ENCODE measurements at places on chromosomes 11 and 22. TPM values are rescaled to one million over a fixed set of nuclear protein-coding genes. Genes with fewer than 3 reads are reported as not detected.
A peak's percentile ranks its signal among the peaks of the same experiment; 100 is the strongest.

Gene PHRF1
- polyA plus RNA-seq: 20.6 TPM

- peak; percentile 69 for DNase-seq
These were observed 40.5 kb downstream of the OR10A6 start for GRCh38 chr11:7890417-7891172.

DNA sequence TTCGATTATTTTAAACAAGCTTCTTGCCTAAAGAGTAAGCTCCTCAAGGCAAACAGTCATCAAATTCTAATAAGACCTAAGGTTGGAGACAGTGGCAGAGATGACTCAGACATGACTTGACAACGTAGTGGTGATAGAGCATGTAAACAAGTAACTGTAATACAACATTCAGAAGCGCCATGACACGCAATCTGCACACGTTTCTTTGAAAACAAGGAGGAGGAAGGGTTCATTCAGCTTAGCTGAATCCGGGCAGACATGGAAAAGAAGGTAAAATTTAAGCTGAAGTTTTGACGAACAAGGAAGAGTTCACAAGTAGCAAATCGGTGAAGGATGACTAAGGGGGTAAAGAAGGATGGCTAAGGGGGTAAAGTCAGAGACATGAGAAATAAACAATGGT is 152.4 kb upstream of the ZC3H12C start:
- DNase-seq: no peak

GRCh38 chr11:59173080-59173963 is 1.4 kb downstream of the DTX4 start:
- DNase-seq: peak; percentile 62

Gene OR4B1
- polyA plus RNA-seq: not detected

Gene TRIM29
- polyA plus RNA-seq: 1.8 TPM

DNA sequence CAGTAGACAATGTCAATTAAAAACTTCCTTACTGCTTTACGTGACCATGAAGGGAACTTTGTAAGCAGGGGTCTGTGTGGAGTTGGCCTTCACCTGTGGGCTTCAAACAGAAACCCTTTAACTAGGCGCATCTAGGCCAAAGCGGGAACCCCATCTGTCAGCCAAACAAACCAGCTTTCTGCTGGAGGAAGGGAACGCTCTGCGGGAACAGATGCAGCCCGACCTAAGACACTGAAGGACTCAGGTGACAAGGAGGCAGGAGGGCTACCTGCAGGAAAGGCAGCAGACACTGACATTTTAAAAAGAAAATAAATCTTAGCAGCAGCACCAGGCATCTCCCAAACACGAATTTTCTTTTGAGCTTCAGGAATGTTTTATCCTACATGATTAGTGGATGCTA is 78.4 kb downstream of the CADM1 start:
- DNase-seq: no peak

Gene FCHSD2
- polyA plus RNA-seq: 48.4 TPM

GRCh38 chr11:69088676-69089146 is 40.0 kb downstream of the TPCN2 start:
- peak; percentile 81 for DNase-seq

- DNase-seq: peak; percentile 88
These were observed 468.0 kb downstream of the OPCML start for GRCh38 chr11:133064152-133064877.

Gene JRKL
- polyA plus RNA-seq: 24.9 TPM

Gene DRD4
- 1.1 TPM for polyA plus RNA-seq

DNA sequence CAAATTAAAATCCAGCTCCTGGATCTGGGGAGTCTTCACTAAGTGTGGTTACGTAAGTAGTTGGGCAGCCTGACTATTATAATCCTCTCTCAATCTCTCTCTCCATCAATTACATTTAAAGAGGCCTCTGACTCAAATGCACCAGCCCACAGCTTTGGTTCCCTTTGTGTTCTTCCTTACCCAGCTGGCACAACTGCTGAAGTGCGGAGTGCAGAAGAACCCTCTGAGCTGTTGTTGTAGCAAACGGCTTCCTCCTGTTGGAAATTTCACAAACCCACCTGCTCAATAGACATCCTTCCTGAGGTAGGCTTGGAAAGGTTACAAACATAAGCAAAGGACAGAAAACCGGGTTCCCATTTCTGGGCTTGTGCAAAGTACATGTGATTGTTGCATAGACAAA is 17.0 kb upstream of the SORL1 start:
- no peak for DNase-seq

Gene RASD2
- polyA plus RNA-seq: 1.5 TPM

GRCh38 chr11:11284481-11284880 is 68.6 kb downstream of the CSNK2A3 start:
- peak; percentile 17 for DNase-seq

Gene CARD16
- 0.70 TPM for polyA plus RNA-seq

- DNase-seq: no peak
These were observed 186.8 kb downstream of the ETS1 start for GRCh38 chr11:128400382-128401203.

Gene BACE1-AS
- polyA plus RNA-seq: 29.2 TPM

GRCh38 chr11:43923406-43924111 is 18.9 kb upstream of the C11orf96 start:
- DNase-seq: peak; percentile 61

DNA sequence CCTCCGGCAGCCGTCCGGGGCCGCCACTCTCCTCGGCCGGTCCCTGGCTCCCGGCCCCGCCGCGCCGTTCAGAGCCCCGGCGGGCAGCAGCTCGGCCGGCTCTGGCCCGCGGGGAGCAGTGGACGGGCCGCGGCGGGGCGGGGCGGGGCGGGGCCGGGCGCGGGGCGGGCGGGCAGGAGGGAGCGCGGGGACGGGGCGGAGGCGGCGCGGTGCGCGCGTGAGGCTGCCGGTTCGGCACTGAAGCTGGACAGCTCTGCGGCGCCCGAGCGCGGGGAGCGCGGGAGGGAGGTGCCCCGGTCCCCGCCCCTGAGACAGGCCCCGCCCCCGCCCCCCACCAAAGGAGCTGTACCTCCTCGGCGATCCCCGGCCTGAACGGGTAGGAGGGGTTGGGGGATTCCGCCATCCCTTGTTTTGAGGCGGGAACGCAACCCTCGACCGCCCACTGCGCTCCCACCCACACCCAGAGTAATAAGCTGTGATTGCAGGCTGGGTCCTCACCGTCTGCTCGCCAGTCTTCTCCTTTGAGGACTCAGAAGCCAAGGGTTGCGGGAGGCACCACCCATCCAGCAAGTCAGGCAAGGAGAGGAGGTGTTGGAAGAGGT is at the start of gene DRD2:
TSS of gene DRD2 (minus strand) at position 239 of the 602 bp plus-strand sequence. CDS start 50,747 bp downstream, outside the sequence.
- DNase-seq: no peak

Gene KRTAP5-1
- 0.35 TPM for polyA plus RNA-seq

DNA sequence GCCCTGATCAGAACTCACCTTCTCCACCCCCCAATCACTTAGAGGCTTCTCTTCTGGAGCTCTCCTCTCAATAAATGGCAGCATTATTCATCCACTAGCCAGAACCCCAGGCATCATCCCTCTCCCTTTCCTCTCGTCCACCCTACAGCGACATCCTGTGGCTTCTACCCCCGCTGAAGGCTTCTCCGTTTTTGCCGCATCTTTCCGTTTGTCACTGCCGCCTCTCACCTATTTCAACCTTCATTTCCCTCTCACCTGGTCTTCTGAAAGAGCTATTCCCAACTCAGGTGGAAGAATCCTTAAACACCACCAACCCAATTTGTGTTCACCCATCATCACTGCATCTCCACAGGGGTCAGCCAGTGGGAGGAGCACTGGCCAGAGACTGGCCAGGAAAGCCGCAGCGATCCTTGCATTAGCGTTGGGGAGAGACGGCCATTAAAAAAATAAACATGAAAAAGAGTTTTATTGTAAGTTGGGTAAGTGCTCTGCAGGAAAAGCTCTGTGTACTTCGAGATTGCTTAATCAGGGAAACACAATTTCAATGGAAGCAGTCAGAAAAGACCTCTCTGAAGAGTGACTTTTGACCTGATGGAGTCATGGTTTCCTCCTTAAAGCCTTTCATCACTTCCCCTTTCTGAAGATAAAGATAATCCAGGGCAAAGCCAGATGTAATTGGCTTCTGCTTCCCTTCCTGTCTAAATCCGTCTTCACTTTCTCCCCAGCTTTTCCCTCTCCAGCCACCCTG is 36.7 kb downstream of the SPATA19 start:
- DNase-seq: no peak

GRCh38 chr11:8297781-8298440 is 34.2 kb upstream of the LMO1 start:
- no peak for DNase-seq

DNA sequence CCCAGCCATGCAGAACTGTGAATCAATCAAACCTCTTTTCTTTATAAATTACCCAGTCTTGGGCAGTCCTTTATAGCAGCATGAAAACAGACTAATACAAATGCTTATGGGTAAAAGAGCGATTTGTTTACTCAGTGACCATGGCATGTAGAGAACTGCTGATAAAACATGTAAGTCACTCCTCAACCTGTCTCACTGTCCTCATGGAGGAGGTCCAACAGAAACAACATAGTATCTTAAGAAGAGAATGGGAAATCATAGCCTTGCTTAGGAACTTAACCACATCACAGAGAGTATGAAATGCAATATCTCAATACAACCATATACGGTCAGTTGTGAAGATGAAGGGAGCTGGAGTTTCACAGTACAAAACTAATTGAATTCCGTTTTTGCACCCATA is 1734.0 kb upstream of the RAG2 start:
- DNase-seq: no peak

Gene SPTBN2
- 51.5 TPM for polyA plus RNA-seq

Gene SMDT1
- 90.7 TPM for polyA plus RNA-seq

GRCh38 chr11:59813364-59813763 is 2.8 kb upstream of the MRPL16 start:
- DNase-seq: no peak

Gene HORMAD2
- polyA plus RNA-seq: not detected

Gene ANO5
- polyA plus RNA-seq: 6.5 TPM

DNA sequence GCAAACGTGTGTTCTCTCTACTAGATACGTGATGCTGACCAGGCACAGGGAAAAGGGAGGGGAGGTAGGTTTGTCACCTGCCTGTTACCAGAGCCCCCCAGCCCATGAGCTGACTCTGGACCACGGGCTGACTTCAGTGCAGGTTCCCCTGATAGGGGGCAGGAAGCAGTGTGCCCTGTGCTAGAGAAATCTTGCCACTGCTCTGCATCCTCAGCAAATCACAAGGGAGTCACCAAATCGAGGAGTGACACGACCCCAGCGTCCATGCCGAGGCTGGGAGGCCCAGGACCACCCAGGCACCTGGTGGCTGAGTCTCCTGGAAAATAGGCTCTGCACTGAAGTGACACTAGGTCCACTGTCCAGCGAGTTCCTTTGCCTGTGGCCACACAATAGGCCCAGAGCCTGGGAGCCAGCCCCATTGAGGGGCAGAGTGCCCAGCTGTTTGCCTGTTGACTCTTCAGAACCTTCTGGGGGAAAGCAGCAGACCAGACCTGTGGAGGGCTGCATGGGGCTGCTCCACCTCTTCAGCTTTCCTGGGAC is 99.3 kb downstream of the CTTN start:
- DNase-seq: no peak

- DNase-seq: no peak
These were observed 40.1 kb downstream of the GLYAT start for GRCh38 chr11:58691675-58692074.

GRCh38 chr11:5608808-5609207 is 12.4 kb downstream of the TRIM6 start:
- no peak for DNase-seq

DNA sequence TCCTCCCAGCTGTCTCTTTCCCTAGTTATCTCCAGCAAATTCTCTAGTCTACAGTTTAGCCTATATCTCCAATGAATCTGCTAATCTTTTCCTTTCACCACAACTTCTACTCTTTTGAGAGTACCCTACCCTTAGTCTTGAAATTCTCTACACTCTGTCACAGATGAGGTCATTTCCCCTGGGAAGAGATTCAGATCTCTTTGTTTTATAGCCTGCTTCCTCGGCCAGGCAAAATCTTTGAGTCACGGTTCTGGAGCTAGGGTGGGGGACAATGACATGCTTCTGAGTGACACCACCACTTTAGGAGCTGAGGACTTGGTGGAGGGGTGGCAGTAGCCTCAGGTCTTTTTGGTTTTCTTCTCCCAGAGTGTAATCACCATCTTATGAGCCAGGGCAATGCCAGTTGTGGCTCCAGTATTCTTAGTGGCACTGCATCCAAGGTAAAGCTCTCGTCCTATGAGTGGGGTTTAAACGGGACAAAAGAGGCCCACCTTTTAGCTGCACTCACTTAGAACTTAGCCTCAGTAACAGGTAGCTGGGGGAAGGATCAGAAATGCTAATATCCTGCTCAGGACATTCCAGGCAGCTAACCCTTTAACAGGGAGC is 98.5 kb upstream of the RRM1 start:
- DNase-seq: no peak

DNA sequence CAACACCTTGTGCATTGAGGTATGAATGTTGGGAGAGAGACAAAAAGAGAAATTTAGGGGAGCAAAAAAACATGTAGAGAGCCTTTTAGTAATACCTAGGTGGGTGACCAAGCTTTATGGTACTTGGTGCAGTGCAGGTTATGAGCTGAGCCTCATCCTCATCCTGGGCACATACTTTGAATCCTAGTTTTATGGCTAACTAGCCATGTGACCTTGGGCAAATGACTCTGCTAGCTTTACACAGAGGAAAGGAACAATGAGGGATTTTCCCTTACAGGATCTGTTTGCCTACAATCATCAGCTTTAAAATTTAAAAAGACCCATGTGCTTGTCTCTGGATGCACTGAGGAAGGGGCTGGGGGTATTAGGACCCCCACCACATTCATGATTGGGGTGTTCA is 187.8 kb upstream of the ISX start:
- DNase-seq: no peak

Gene POLD3
- polyA plus RNA-seq: 44.3 TPM

GRCh38 chr22:22700631-22701030 is 56.2 kb downstream of the GGTLC2 start:
- no peak for DNase-seq

DNA sequence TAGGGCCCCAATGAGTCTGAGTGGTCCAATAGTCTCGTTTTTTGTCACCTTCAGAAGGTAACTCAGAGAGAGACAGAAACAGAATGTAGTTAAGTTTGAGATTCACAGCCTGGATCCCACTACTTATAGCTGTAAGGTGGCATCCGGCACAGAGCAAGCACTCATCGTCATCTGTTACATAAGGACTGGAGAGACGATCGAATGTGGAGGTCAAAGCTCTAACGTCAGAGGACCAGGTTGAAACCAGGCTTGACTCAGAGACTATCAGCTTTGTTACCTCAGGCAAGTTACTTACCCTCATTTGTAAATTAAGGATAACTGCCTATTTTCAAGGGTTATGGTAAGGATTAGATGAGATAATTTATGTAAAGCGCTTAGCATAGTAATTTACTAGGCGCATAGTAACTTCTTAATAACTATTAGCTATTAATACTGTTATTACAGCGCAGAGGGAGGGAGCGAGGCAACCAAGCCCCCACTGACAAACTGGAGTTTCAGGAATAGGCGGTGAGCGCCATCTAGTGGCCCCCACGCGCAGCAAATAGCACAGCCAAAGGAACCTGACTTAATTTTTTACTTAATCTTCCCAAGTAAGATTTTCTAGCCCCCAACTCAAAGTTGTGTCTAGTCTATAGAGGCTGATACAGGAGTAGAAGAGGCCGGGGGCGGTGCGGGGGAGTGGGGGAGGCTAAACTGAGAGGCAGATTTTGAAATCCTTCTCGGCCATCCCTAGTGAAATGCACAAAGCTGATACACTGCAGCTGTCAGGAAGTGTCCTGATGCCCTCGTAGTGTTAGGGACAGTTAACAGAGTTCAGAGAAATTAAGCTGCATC is 29.0 kb upstream of the API5 start:
- DNase-seq: peak; percentile 45

GRCh38 chr11:104630352-104630751 is 267.9 kb downstream of the CASP12 start:
- DNase-seq: no peak

Gene C22orf39
- polyA plus RNA-seq: 41.1 TPM

Gene BEST1
- 4.1 TPM for polyA plus RNA-seq

Gene SAA4
- not detected for polyA plus RNA-seq

Gene RFPL3
- polyA plus RNA-seq: not detected

Gene PRR33
- 0.08 TPM for polyA plus RNA-seq
